ENCODE measurements at places on chromosomes 6 and 20. TPM values are rescaled to one million over a fixed set of nuclear protein-coding genes. Genes with fewer than 3 reads are reported as not detected.

DNA sequence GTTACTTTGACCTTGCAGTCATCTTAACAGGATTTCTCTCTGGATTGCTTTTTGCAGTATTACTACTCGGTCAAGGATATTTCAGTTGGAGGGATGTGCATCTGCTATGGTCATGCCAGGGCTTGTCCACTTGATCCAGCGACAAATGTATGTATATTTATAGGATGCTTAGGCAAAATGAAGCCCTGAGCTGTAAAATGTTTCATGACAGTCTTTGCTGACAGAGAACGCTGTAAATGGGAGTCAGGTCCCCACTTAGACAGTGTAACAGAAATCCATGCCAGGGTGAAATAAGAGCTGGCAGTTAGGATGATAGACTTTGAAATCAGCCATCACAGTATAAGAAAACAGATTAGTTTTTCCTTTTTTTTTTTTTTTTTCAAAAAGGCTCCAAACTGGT lies 264.0 kb downstream of the LAMA2 start:
- H3K4me1 ChIP-seq, result no peaks in the 10 kb centered on the region
- H3K4me3 ChIP-seq, result no peak overlapping the region
- H3K27me3 ChIP-seq, result no peaks in the 10 kb centered on the region
- H3K36me3 ChIP-seq, result no peaks in the 10 kb centered on the region

The ABHD16B gene
- total RNA-seq, result not detected

GRCh38 chr6:156600678-156601077 lies 176.5 kb upstream of the ARID1B start:
- H3K4me1 ChIP-seq, result peaks cover 9% of the 10 kb centered on the region
- no peak for DNase-seq
- H3K36me3 ChIP-seq, result no peaks in the 10 kb centered on the region
- H3K27me3 ChIP-seq, result peaks cover 4% of the 10 kb centered on the region
- H3K27ac ChIP-seq, result no peak overlapping the region

The C2 gene
- 99.2 TPM for total RNA-seq

The ME1 gene
- 12.8 TPM for total RNA-seq

The TUBB2B gene
- total RNA-seq, result 0.97 TPM

DNA sequence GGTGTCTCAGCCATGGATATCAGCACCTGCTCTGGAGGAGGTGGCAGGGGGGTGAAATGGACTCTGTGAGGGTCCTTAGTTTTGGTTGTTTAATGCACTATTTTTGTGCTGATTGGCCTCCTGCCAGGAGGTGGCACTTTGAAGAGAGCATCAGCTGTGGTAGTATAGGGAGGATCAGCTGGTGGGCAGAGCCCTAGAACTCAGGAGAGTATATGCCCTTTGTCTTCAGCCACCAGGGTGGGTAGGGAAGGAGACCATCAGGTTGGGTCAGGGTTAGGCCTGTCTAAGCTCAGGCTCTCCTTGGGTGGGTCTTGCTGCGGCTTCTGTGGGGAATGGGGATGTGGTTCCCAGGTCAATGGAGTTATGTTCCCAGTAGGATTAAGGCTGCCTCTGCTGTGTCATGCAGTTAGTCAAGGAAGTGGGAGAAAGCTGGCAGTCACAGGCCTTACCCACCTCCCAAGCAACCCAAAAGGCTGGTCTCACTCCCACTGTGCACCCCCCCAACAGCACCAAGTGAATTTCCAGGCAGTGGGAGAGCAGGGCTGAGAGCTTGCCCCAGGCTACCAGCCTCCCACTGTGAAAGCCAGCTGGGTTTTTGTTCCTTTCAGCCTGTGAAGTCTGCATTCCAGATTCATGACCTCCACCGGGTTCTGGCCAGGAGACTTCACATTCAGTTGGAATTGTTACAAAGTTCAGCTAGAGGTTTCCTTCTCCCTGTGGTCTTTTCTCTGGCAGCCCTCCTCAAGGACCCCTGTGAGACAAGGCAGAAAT lies 5.7 kb upstream of the OSTM1 start:
- no peak for DNase-seq
- no peak overlapping the region for H3K4me3 ChIP-seq
- H3K36me3 ChIP-seq, result no peaks in the 10 kb centered on the region
- H3K27me3 ChIP-seq, result no peaks in the 10 kb centered on the region
- no peak overlapping the region for H3K27ac ChIP-seq

- peaks cover 11% of the 10 kb centered on the region for H3K27me3 ChIP-seq
- DNase-seq, result no peak
- H3K36me3 ChIP-seq, result peaks cover 73% of the 10 kb centered on the region
- no peak overlapping the region for H3K4me3 ChIP-seq
Measured at GRCh38 chr20:46347841-46348803, 39.8 kb upstream of the CDH22 start.

- no peak overlapping the region for H3K4me3 ChIP-seq
- no peaks in the 10 kb centered on the region for H3K27me3 ChIP-seq
- no peak overlapping the region for H3K27ac ChIP-seq
- no peaks in the 10 kb centered on the region for H3K36me3 ChIP-seq
Measured at GRCh38 chr6:134022650-134023049, 29.8 kb downstream of the SLC2A12 start.
